B cell (primary cell): ENCODE measurements at places on chromosomes 4 and X. TPM values are rescaled to one million over a fixed set of nuclear protein-coding genes. Genes with fewer than 3 reads are reported as not detected.

GRCh38 chrX:42246814-42247213 lies 323.5 kb upstream of the CASK start:
- H3K4me1 ChIP-seq, result no peaks in the 10 kb centered on the region
- no peak for DNase-seq
- H3K27me3 ChIP-seq, result no peaks in the 10 kb centered on the region
- no peak overlapping the region for H3K4me3 ChIP-seq
- H3K36me3 ChIP-seq, result no peaks in the 10 kb centered on the region

GRCh38 chr4:110357521-110357920 lies 118.4 kb upstream of the ENPEP start:
- H3K4me1 ChIP-seq, result no peaks in the 10 kb centered on the region
- H3K27ac ChIP-seq, result no peak overlapping the region
- no peaks in the 10 kb centered on the region for H3K27me3 ChIP-seq
- no peaks in the 10 kb centered on the region for H3K36me3 ChIP-seq

DNA sequence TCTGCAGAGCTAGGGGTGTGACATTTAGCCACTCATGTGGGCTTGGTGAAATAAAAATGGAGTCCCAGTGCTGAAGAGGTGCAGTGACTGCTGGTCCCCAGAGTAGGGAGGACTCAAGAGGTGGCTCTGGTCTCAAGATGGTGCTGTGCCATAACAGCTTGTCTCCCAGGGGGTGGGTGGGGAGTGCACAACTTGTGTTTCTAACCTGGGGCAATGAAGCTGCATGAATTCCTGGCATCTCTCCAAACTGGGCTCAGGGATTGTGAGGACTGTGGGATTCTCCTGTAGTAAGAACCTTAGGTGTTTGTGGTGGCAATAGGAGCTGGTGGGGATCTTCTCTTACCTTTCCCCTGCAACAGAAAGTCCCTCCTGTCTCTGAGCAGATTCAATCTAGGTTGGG lies 278.9 kb upstream of the SFRP2 start:
- H3K36me3 ChIP-seq, result no peaks in the 10 kb centered on the region
- no peak overlapping the region for H3K27ac ChIP-seq
- H3K4me3 ChIP-seq, result no peak overlapping the region
- no peaks in the 10 kb centered on the region for H3K27me3 ChIP-seq
- no peak for DNase-seq

DNA sequence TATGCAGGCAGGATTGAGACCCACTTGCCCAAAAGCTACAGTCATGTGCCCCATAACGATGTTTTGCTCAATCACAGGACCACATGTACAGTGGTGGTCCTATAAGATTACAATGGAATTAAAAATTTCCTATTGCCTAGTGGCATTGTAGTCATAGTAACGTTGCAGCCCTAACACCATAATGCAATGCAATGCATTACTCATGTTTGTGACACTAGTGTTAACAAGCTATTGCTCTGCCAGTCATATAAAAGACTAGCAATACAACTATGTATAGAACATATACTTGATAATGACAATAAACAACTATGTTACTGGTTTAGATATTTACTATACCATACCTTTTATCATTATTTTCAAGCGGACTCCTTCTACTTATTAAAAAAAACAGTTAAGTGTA lies 50.6 kb downstream of the VGLL1 start:
- no peaks in the 10 kb centered on the region for H3K27me3 ChIP-seq
- DNase-seq, result no peak
- no peak overlapping the region for H3K27ac ChIP-seq

DNA sequence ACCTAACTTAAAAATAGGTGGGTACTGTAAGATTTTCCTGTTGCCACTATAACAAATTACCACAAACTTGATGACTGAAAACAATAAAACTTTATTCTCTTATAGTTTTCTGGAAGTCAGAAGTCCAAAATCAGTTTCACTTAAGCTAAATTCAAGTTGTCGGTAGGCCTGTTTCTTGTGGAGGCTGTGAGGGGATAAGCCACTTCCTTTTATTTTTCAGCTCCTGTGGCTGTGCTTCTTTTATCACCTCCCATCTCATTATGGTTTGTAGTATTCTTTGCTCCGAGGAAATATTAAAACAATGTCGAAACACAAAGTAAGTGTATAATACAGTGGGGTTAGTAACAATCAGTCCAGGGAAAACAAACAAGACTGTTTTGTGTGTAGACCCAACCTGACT lies 610.5 kb upstream of the TECRL start:
- no peaks in the 10 kb centered on the region for H3K36me3 ChIP-seq
- no peak overlapping the region for H3K27ac ChIP-seq
- H3K27me3 ChIP-seq, result no peaks in the 10 kb centered on the region
- no peaks in the 10 kb centered on the region for H3K4me1 ChIP-seq

DNA sequence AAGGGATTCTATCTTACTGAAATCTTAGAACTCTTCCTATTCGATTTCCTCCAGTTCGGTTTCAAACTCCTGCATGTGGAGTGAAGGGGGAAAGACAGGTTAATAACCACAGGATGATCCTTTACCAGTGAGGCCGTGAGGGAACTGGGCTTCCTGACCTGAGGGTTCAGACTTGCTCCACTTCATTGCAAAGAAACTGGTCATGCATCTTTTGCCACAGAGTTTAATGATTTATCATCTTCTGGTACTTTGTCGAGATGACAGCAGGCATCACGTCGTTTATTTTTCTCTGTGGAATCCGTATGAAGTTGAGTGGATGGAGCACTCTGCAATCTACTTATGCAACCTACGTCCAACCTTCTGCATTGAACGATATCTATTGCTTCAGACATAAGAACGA lies 145.9 kb upstream of the NLGN4X start:
- H3K27ac ChIP-seq, result no peak overlapping the region
- no peak for DNase-seq
- no peak overlapping the region for H3K4me3 ChIP-seq

GRCh38 chr4:10458177-10458576 lies 951 bp upstream of the ZNF518B start:
- H3K27me3 ChIP-seq, result peaks cover 20% of the 10 kb centered on the region
- no peak overlapping the region for H3K4me3 ChIP-seq
- H3K36me3 ChIP-seq, result no peaks in the 10 kb centered on the region
- peak; percentile 12 for DNase-seq

DNA sequence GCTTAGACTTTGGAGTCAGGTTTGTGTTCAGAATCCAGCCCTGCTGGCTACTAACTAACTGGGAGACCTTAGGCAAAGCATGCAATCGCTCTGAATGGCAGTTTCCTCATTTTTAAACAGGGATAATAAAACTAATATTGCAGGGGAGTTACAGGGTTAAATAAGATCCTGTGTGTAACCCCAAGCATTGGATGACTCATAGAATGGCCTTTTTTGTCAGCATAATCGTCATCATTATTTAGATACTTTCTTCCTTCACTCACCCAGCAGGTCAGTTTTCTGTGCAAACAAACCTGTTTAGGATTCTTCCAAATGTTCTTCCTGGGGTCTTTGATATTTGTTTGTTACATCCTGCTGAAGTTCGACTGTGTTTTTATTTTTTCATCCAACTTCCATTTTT lies 208.2 kb downstream of the EVC2 start:
- H3K36me3 ChIP-seq, result no peaks in the 10 kb centered on the region
- H3K27me3 ChIP-seq, result no peaks in the 10 kb centered on the region
- H3K4me1 ChIP-seq, result no peaks in the 10 kb centered on the region

- H3K36me3 ChIP-seq, result no peaks in the 10 kb centered on the region
- H3K27ac ChIP-seq, result no peak overlapping the region
- no peak for DNase-seq
- no peak overlapping the region for H3K4me3 ChIP-seq
Observed at GRCh38 chrX:150203248-150203645, 159.9 kb upstream of the MAMLD1 start.

- H3K27me3 ChIP-seq, result no peaks in the 10 kb centered on the region
- no peak for DNase-seq
- no peaks in the 10 kb centered on the region for H3K36me3 ChIP-seq
- no peak overlapping the region for H3K4me3 ChIP-seq
- H3K27ac ChIP-seq, result no peak overlapping the region
- no peaks in the 10 kb centered on the region for H3K4me1 ChIP-seq
Observed at GRCh38 chr4:2212831-2213230, 29.1 kb downstream of the HAUS3 start.

GRCh38 chrX:12999422-12999821 lies 24.5 kb downstream of the TMSB4X start:
- no peaks in the 10 kb centered on the region for H3K36me3 ChIP-seq
- no peaks in the 10 kb centered on the region for H3K27me3 ChIP-seq
- H3K4me3 ChIP-seq, result no peak overlapping the region
- H3K27ac ChIP-seq, result peak overlapping the region; percentile 76
- H3K4me1 ChIP-seq, result peaks cover 55% of the 10 kb centered on the region

ZNF630 gene
- not detected in 2 replicates for total RNA-seq

ASB12 gene
- 0.37 TPM in 1 of 2 replicates, not detected in the other for total RNA-seq

TMEM31 gene
- total RNA-seq, result 0.44 TPM in 1 of 2 replicates, not detected in the other

BGN gene
- not detected in 2 replicates for total RNA-seq

SAGE1 gene
- total RNA-seq, result not detected in 2 replicates

SPIN4 gene
- 5.4 and 5.8 TPM in 2 replicates for total RNA-seq
